ENCODE measurements at places on chromosomes 3 and 15.

DNA sequence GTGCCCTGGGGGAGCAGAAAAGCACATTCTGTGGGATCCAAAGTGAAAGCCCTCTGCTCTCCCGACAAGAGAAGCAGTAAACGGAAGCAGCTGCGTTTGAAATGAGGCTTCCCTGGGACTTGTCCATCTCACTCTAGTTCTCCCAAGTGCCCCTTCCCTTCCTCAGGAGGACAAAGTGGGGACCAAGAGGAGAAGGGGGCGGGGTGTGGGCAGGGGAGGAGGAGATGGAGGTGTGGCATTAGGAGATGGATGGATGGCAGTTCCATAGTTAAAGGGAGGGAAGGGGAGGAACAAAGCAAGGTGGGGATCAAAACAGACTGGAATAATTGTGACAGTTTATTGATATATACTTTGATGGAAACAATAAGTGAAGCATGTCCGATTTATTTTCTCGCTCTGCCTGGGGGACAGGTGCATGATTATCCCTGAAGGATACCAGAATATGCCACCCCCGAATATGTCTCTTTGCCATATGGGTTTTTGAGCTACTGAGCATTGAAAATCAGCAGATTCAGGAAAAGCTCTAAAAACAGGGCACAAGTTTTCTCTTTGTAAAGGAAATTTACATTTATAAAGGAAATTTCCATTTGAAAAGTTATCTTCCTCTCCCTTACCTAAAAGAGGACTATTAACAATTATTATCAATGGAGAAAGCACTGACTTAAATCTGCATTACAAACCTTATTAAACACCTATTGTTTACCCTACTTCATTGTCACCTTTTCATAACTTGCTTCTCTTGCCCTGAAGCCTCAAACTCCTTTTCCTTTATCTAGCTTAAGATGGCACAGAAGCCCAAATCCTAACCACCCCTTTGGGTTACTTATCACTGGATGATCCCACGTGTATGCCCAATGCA lies 58.9 kb upstream of the DAZL start:
- DNase-seq = no peak

GRCh38 chr3:131917006-131917405 lies 117.8 kb downstream of the CPNE4 start:
- DNase-seq = no peak

GRCh38 chr15:90600954-90601353 lies 71.2 kb downstream of the CRTC3 start:
- DNase-seq = no peak

DNA sequence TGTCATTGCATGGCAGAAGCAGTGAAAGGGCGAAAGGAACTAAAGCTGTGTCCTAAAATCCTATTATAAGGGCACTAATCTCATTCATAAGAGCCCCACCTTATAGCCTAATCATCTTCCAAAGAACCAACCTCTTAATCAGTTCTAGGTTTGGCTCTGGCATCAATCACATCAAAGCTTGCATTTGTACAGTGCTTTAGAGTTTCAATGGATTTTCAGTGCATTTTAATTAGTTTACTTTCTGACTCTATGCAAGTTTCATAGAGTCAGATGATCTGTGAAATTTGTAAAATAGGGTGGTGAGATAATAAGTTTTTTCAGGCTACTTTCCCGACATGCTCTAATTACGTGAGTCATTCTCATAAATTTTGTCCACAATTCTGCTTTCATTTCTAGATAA lies 341.1 kb downstream of the DIPK2A start:
- DNase-seq = no peak

DNA sequence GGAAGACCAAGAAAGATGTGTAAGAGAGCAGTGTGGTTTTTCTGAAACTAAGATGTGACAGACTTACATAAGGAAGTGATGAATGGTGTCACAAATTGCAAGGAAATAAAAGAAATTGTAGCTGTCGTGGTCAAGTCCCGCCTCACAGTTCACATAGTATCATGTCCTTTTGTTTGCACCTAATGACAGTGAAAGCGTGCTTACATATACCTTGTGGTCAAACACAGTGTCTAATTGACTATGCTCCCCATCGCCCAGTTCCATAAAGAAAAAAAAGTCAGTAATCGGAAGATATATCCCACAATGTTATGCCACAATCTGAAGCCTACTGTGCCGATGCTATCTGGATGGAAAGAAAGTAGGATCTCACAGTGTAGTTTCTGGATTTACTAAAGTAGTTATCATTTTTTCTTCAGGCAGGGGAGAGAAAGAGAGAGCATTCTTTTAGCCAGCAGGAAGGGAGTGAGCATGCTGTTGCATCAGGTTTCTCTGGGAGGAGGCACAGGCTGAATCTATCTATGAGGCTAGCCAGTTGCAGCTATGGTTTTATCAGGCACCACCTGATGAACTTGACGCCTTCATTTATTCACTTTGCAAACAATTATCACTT lies 9.8 kb upstream of the PLSCR1 start:
- no peak for DNase-seq

DNA sequence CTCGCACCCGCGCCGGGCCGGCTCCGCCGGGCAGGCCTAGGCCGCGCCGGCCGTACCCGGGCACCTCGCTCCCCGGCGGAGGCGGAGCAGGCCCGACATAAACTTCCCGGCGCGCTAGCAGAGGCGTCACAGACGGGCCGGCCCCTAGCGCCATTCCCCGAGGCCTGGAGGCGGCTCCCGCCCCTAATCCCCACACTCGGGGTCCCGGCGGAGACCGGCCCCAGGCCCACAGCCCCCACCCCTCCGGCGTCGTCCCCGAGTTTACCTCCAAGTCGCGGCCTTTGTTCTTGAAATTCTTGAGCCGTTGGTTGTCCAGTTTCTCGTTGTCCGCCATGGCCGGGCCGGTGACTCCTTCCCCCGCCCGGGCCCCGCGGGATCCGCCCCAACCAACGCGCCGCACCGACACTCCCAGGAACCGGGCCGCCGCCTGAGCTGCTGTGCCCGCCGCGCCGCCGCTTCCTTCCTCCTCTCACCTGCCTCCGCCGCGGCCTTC lies 376 bp downstream of the KPNA4 start:
- peak; percentile 69 for DNase-seq

DNA sequence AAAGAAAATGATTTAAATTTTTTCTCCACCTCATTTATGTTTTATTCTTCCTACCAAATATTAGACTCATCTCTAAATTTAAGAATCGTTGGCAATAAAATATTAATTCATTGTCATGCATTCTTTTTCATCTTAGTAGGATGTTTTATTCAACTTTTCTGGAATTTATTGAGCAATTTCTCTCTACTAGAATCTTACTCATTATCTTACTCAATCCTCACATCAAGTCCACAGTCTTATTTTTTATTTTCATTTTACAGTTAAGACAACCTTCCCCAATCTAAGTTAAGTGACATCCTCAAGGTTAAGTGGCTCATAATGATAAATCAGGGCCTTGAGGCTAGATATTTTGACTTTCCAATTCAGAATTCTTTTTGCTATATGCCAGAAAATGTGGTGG lies 15.9 kb upstream of the ALDH1A2 start:
- no peak for DNase-seq

- no peak for DNase-seq
Measured at GRCh38 chr3:75176937-75177336, 487.2 kb upstream of the FRG2C start.

DNA sequence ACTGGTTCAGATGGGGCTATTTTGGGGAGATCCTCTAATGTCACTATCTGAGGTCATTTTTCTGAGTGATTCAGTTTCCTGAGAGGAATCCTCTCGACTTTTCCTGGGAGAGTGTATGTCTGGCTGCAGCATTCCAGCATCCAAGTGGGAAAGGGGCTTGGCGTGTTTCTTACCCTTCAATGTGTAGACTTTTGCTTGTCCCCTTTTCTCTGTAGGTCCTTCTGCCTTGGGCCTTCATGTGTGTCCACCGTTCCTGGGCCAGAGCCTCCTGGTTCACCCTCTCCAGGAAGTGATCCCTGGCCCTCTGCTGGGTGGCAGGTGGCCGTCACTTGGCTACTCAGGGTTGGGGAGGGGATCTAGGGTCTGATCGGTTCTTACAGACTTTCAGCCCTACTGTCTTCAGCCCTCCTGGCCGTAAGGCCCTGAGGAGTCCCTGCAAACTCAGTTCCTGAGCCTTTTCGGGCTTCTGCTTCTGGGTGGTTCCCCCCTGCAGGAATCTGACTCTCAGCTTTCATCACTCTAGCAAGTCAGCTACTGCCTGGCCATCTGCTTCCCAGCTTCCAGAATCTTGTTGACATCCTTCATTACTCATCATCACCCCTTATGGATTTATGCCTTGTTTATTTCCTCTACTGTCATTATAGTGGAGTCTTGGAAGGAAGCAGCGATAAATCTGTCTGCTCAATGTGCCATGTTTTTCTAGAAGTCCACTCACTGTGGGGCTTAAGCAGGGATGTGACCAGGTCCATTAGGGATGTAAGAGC lies 36.5 kb downstream of the GOLGA6L10 start:
- DNase-seq = no peak

DNA sequence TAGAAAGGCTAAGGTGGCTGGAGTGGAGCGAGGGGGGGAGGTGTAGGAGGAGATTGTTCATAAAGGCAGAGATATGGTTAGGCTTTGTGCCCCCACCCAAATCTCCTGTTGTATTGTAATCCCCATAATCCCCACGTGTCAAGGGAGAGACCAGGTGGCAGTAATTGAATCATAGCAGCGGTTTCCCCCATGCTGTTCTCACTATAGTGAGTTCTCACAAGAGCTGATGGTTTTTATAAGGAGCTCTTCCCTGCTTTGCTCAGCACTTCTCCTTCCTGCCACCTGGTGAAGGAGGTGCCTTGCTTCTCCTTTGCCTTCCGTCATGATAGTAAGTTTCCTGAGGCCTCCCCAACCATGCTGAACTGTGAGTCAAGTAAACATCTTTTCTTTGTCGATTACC lies 64.7 kb upstream of the CFAP161 start:
- no peak for DNase-seq

- no peak for DNase-seq
Measured at GRCh38 chr15:37995461-37996347, 61.3 kb downstream of the TMCO5A start.

GRCh38 chr3:72003936-72004335 lies 219.0 kb upstream of the PROK2 start:
- no peak for DNase-seq

DNA sequence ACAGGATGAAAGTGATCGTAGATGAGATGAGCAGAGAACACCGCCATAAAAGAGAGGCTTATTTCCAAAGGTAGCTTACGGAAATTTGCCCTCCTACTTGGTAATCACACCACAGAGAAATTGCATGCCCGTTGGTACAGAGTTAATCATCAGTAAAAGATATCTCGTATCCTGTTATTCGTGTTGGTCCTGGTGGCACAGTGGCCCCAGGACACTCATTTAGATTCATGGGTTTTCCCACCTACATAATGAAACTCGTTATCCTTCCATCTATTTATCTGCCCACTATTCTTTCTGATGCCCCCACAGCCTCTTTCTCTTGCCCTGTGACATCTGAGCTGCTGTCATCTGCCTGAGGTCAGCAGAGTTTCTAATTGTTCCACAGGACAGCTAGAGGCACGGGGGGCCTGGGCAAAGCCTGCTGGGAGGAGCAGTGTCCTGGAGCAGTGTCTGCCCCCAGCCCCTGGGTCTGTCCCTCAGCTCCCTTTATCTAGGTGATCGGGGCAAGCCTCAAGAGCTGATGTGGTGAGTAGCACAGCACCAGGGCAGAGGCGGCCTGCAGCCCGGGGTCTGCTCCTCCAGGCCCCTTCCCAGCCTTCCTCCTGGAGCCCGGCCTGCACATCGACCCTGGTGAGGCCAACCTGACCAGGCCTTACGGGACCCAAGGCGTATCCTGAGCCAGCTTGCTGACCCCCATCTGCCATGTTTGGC lies 42.2 kb downstream of the PXYLP1 start:
- DNase-seq = no peak

DNA sequence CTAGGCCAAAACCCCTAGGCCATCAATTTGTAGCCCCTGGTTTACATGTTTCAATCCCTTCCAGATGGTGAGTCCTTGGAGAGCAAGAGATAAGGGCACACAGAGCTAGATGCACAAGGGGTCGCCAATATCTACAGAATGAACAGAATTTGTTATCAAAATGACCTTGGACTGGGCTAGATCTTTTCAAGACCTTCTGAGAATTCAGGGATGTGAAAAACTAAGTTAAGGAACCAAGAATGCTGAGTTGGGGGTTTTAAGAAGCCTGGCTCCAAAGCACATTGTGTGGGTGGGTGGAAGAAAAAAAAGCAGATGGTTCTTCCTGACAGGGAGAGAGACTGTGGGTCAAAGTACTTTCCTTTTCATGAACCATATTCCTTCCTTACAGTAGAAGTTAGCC lies 10.2 kb downstream of the CDCP1 start:
- DNase-seq = no peak

- DNase-seq = no peak
Measured at GRCh38 chr3:23889386-23889785, 27.4 kb downstream of the NKIRAS1 start.

DNA sequence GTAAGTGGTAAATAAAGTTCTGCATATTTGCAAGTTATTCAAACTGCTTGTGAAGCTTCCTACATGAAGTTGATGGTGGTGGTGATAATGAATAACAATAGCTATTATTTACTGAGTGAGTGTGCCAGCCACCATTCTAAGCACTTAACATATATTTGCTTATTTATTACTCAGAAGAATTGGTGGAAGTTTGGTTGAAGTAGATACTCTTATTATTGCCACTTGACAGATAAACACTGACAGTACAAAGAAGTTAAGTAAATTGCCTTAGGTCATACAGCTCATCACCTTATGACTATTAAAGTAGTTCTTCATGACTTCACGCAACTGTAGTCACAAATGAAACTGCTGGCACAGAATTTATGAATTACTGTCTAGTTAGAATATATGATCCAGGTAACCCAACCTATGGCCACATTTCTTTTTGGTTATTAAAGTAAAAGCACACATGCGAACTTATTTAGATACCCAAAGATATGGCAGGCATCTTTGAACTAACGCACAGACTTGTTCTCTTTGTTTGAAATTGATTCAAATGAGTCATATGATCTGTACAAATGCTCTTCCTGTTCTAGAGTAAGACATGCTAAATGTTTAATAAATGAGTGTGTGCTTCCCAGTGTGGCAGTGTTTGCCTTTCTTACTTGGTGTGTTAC lies 99.8 kb upstream of the NR2F2 start:
- no peak for DNase-seq

Data from activated CD4-positive, alpha-beta T cell treated with anti-CD3 and anti-CD28 coated beads, Interleukin-2, amount 50 U/mL, for 48 hours (primary cell).